Natural killer cell treated with Interleukin-12 subunit alpha and Interleukin-12 subunit beta and Interleukin-15 and Interleukin-18, amount 100 ng/mL, for 72 hours (primary cell): ENCODE measurements at places on chromosomes 1 and 21. TPM values are rescaled to one million over a fixed set of nuclear protein-coding genes. Genes with fewer than 3 reads are reported as not detected.

Gene BLACAT1
- total RNA-seq, result not detected

GRCh38 chr1:113325022-113325421, 65.3 kb upstream of the MAGI3 start:
- H3K27ac ChIP-seq, result no peak overlapping the region
- H3K4me1 ChIP-seq, result no peaks in the 10 kb centered on the region
- DNase-seq, result no peak
- no peak overlapping the region for H3K4me3 ChIP-seq
- no peaks in the 10 kb centered on the region for H3K36me3 ChIP-seq

- DNase-seq, result no peak
- H3K36me3 ChIP-seq, result no peaks in the 10 kb centered on the region
- no peak overlapping the region for H3K4me3 ChIP-seq
- H3K27ac ChIP-seq, result no peak overlapping the region
- no peaks in the 10 kb centered on the region for H3K27me3 ChIP-seq
- peaks cover 2% of the 10 kb centered on the region for H3K4me1 ChIP-seq
These were observed 67.1 kb upstream of the PTGFRN start for GRCh38 chr1:116842654-116843053.

Gene DLGAP3
- total RNA-seq, result 0.71 TPM

GRCh38 chr21:34203851-34204420, 130.6 kb downstream of the MRPS6 start:
- H3K27ac ChIP-seq, result no peak overlapping the region
- no peak overlapping the region for H3K4me3 ChIP-seq
- H3K36me3 ChIP-seq, result no peaks in the 10 kb centered on the region
- no peaks in the 10 kb centered on the region for H3K27me3 ChIP-seq
- H3K4me1 ChIP-seq, result peaks cover 33% of the 10 kb centered on the region

DNA sequence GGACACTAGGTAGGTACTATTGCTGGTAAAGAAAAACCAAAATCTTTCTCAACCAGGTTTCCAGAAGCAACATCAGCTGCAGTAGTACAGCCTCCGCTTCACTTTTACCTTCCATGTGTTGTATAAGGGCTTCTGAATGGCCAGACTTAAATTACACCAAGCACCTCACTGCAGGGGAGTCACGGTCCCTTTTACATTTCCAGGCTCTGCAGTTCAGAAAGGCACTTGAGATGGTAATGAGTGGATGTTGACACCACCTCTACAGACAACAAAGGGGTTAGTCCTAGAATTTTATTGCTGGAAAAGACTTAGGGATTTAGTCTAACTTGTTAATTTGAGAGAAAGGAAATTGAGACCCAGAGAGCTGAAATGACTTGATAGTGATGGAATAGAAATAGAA, 12.0 kb upstream of the DUSP12 start:
- no peak for DNase-seq
- H3K36me3 ChIP-seq, result no peaks in the 10 kb centered on the region
- no peak overlapping the region for H3K4me3 ChIP-seq
- no peak overlapping the region for H3K27ac ChIP-seq

Gene TRIM62
- total RNA-seq, result 8.7 TPM

Gene CHODL
- 0.26 TPM for total RNA-seq

DNA sequence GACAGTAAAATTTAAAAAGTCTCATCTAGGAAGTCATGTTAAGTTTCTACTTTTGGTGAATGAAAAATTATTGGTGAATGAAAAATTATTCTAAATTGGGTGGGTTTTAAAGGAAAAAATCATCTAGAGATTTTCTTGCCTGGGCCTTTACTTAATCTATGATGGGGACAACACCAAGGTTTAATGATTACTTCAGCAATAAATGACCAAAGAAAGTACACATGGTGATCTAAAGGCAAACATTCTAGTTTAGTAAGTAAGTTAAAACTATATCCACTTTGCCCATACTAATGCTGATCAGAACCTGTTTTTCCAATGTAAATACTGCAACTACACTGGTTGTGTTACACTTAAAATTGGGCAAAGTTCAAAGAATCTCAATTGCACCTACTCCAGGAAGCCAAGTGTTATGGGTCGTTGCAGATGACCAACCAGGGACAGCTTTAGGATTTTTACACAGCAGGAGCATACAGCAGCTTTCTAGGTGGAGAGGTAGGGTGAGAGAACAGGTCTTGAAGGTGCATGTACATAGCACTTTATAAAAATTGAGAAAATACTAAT, 14.6 kb upstream of the RPL5 start:
- no peaks in the 10 kb centered on the region for H3K4me1 ChIP-seq
- H3K4me3 ChIP-seq, result no peak overlapping the region
- H3K27ac ChIP-seq, result no peak overlapping the region
- DNase-seq, result no peak
- H3K27me3 ChIP-seq, result peaks cover 38% of the 10 kb centered on the region

GRCh38 chr1:214882616-214883015, 199.9 kb upstream of the KCNK2 start:
- no peaks in the 10 kb centered on the region for H3K4me1 ChIP-seq
- no peak overlapping the region for H3K27ac ChIP-seq
- DNase-seq, result no peak

Gene RASAL2
- total RNA-seq, result not detected

GRCh38 chr1:109514846-109515245, 5.3 kb upstream of the AMIGO1 start:
- DNase-seq, result no peak
- H3K4me3 ChIP-seq, result no peak overlapping the region
- peaks cover 7% of the 10 kb centered on the region for H3K27me3 ChIP-seq

DNA sequence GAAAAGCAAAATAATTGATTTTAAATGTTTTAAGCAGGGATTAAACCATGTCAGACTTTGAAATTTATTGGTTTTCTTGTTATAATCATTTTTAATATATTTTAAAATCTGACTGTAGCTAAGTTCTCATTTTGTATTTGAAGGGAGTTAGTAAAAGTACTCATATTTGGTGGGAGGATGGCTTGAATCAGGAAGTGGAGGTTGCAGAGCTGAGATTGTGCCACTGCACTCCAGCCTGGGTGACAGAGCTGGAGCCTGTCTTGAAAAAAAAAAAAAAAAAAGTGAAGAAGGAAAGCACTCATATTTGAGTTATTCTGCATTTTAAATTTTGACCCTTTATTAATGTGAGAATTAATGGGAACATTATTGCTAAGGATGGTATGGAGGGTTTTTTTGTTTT, 106.0 kb downstream of the RABGAP1L start:
- H3K27me3 ChIP-seq, result no peaks in the 10 kb centered on the region
- no peak for DNase-seq
- H3K36me3 ChIP-seq, result no peaks in the 10 kb centered on the region
- H3K4me1 ChIP-seq, result no peaks in the 10 kb centered on the region

GRCh38 chr1:21534674-21535378, 25.6 kb downstream of the ALPL start:
- H3K36me3 ChIP-seq, result no peaks in the 10 kb centered on the region
- DNase-seq, result no peak
- H3K27ac ChIP-seq, result no peak overlapping the region
- peaks cover 31% of the 10 kb centered on the region for H3K27me3 ChIP-seq

- DNase-seq, result no peak
- H3K27ac ChIP-seq, result no peak overlapping the region
- no peak overlapping the region for H3K4me3 ChIP-seq
These were observed 1187.4 kb upstream of the NCAM2 start for GRCh38 chr21:19810779-19811178.

Gene RAP1GAP
- total RNA-seq, result 0.19 TPM

GRCh38 chr1:98104289-98104688, 183.5 kb upstream of the DPYD start:
- peaks cover 8% of the 10 kb centered on the region for H3K4me1 ChIP-seq
- peaks cover 10% of the 10 kb centered on the region for H3K27me3 ChIP-seq
- no peak overlapping the region for H3K4me3 ChIP-seq
- no peak overlapping the region for H3K27ac ChIP-seq
- no peak for DNase-seq

GRCh38 chr1:233480198-233480597, 133.7 kb upstream of the KCNK1 start:
- no peak for DNase-seq
- no peak overlapping the region for H3K27ac ChIP-seq
- no peaks in the 10 kb centered on the region for H3K36me3 ChIP-seq
- no peak overlapping the region for H3K4me3 ChIP-seq
- H3K27me3 ChIP-seq, result peaks cover 15% of the 10 kb centered on the region

Gene SMIM1
- total RNA-seq, result not detected

DNA sequence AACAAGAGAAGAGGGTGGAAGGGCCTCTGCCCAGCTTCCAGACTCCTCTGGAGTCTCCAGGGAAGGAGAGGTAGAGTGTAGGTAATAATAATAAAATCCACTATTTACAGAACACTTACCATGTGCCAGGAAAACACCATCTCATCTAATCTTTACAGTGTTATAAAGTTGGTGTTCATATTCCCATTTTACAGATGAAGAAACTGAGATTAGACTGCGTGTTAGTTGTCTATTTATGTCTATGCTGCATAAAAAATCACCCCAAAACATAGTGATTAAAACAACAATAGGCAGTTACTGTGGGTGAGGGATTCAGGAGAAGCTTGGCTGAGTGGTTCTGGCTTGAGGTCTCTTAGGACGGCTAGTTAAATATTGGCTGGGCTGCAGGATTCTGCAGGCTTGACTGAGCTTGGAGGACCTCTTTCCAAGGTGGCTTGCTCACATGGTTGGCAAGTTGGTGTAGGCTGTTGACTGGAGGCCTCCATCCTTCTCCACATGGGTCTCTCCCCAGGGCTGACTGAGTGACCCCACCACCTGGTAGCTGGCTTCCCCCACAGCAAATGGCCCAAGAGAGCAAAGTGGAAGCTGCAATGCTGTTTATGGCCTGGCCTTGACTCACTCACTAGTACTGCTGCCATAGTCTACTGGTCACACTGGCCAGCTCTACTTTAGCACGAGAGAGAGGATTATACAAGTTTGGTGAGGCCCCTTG, 6.5 kb upstream of the ALX3 start:
- DNase-seq, result no peak
- no peaks in the 10 kb centered on the region for H3K36me3 ChIP-seq
- no peaks in the 10 kb centered on the region for H3K4me1 ChIP-seq
- no peak overlapping the region for H3K4me3 ChIP-seq
- peaks cover 44% of the 10 kb centered on the region for H3K27me3 ChIP-seq

GRCh38 chr1:35564037-35564883, 6.7 kb downstream of the NCDN start:
- DNase-seq, result peak; percentile 81
- peak overlapping the region; percentile 58 for H3K27ac ChIP-seq
- no peak overlapping the region for H3K4me3 ChIP-seq

Gene CD48
- total RNA-seq, result 434 TPM

Gene AMY2A
- total RNA-seq, result not detected

GRCh38 chr1:176696109-176696508, 233.1 kb downstream of the PAPPA2 start:
- H3K4me1 ChIP-seq, result no peaks in the 10 kb centered on the region
- H3K27me3 ChIP-seq, result no peaks in the 10 kb centered on the region
- no peaks in the 10 kb centered on the region for H3K36me3 ChIP-seq
- H3K27ac ChIP-seq, result no peak overlapping the region
- H3K4me3 ChIP-seq, result no peak overlapping the region

Gene UTS2
- 0.78 TPM for total RNA-seq

Gene AMY2B
- 4.2 TPM for total RNA-seq

Gene SEC16B
- not detected for total RNA-seq

GRCh38 chr1:28601696-28602095, 9.6 kb downstream of the RAB42 start:
- no peaks in the 10 kb centered on the region for H3K4me1 ChIP-seq
- no peak for DNase-seq
- H3K36me3 ChIP-seq, result peaks cover 4% of the 10 kb centered on the region
- no peak overlapping the region for H3K4me3 ChIP-seq
- H3K27ac ChIP-seq, result no peak overlapping the region
- H3K27me3 ChIP-seq, result no peaks in the 10 kb centered on the region

GRCh38 chr1:171081314-171081753, 9.4 kb upstream of the FMO3 start:
- H3K36me3 ChIP-seq, result no peaks in the 10 kb centered on the region
- DNase-seq, result no peak
- H3K27me3 ChIP-seq, result peaks cover 4% of the 10 kb centered on the region
- H3K4me3 ChIP-seq, result no peak overlapping the region

Gene GCSAML
- total RNA-seq, result 3.3 TPM

- no peaks in the 10 kb centered on the region for H3K36me3 ChIP-seq
- no peak for DNase-seq
- H3K27ac ChIP-seq, result no peak overlapping the region
- no peaks in the 10 kb centered on the region for H3K27me3 ChIP-seq
- no peaks in the 10 kb centered on the region for H3K4me1 ChIP-seq
These were observed 79.3 kb upstream of the C1orf87 start for GRCh38 chr1:60152891-60153290.

- H3K27me3 ChIP-seq, result no peaks in the 10 kb centered on the region
- H3K4me1 ChIP-seq, result peaks cover 19% of the 10 kb centered on the region
- H3K4me3 ChIP-seq, result peak overlapping the region; percentile 84
- H3K27ac ChIP-seq, result peak overlapping the region; percentile 64
- H3K36me3 ChIP-seq, result no peaks in the 10 kb centered on the region
These were observed 978 bp downstream of the PRDM15 start for GRCh38 chr21:41877901-41878830.

DNA sequence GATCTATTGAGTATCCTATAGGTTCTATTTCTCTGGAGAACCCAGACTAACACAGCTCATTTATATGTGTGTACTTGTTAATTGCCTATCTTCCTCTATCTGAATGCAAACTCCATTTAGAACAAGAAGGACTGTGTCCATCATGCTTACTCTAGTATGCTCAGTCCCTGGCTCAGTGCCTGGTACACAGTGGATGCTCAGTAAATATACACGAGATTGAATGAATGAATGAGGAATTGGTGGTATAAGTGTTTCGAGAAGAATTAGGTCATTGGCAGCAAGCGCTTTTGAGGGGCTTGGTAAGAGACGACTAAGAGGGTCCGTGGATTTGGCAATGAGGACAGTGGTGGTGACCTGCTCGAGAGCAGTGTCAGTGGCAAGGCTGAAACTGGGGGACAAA, 112.5 kb downstream of the CSMD2 start:
- peaks cover 9% of the 10 kb centered on the region for H3K27me3 ChIP-seq
- no peak overlapping the region for H3K4me3 ChIP-seq
- H3K36me3 ChIP-seq, result no peaks in the 10 kb centered on the region
- DNase-seq, result no peak
- no peaks in the 10 kb centered on the region for H3K4me1 ChIP-seq

GRCh38 chr21:28523367-28523766, 469.3 kb downstream of the LTN1 start:
- H3K36me3 ChIP-seq, result no peaks in the 10 kb centered on the region
- H3K27ac ChIP-seq, result no peak overlapping the region
- H3K27me3 ChIP-seq, result peaks cover under 1% of the 10 kb centered on the region
- H3K4me1 ChIP-seq, result peaks cover 12% of the 10 kb centered on the region
- no peak overlapping the region for H3K4me3 ChIP-seq

Gene AGPAT3
- total RNA-seq, result 115 TPM

DNA sequence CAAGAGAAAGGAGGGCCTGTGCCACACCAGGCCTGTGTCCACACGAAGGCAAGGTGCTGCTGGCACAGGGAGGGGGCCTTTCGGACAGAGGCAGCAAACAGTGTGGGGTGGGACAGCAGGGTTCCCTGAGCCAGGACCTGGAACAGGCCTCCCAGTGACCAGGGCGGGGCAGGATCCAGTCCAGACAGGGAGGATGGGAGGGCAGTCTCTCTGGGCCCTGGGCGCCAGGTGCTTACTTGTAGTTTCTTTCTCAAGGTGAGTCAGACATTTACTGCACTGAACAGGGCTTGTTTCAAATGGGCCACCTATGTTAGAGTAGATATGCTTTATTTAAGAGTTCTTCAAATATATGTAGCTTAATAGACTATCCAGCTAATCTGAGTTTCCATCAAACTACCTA, 52.8 kb upstream of the STUM start:
- no peak overlapping the region for H3K4me3 ChIP-seq
- H3K36me3 ChIP-seq, result no peaks in the 10 kb centered on the region
- H3K27ac ChIP-seq, result no peak overlapping the region
- DNase-seq, result no peak
- peaks cover 3% of the 10 kb centered on the region for H3K27me3 ChIP-seq
- no peaks in the 10 kb centered on the region for H3K4me1 ChIP-seq

Gene CNIH3
- 1.5 TPM for total RNA-seq

GRCh38 chr1:14862114-14862771, 263.8 kb downstream of the KAZN start:
- H3K27me3 ChIP-seq, result peaks cover 23% of the 10 kb centered on the region
- H3K4me3 ChIP-seq, result no peak overlapping the region
- no peak overlapping the region for H3K27ac ChIP-seq
- no peak for DNase-seq
- no peaks in the 10 kb centered on the region for H3K4me1 ChIP-seq
